NCI-H1048 (cell line): ENCODE measurements at places on chromosomes 6 and 20.

DNA sequence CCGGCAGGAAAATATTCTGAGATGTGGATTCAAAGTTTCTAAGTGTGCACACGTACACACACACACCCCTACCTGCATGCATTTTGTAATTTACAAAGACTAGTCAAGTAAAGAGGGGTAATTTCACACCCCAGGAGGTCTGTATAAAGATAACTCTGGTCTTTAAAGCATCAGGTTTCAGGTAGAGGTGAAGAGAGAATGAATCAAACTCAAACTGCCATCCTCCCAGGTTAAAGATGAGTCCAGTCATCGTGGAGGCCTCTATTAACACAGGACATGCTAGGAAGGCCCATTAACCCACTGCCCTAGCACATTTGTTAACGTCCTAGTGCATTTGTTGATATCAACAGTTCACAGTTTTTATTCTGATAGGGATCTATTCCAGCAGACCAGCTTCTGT is 3.5 kb upstream of the HLA-DRA start:
- DNase-seq: no peak

- DNase-seq: no peak
Observed at GRCh38 chr6:129368970-129369369, 341.0 kb downstream of the ARHGAP18 start.

DNA sequence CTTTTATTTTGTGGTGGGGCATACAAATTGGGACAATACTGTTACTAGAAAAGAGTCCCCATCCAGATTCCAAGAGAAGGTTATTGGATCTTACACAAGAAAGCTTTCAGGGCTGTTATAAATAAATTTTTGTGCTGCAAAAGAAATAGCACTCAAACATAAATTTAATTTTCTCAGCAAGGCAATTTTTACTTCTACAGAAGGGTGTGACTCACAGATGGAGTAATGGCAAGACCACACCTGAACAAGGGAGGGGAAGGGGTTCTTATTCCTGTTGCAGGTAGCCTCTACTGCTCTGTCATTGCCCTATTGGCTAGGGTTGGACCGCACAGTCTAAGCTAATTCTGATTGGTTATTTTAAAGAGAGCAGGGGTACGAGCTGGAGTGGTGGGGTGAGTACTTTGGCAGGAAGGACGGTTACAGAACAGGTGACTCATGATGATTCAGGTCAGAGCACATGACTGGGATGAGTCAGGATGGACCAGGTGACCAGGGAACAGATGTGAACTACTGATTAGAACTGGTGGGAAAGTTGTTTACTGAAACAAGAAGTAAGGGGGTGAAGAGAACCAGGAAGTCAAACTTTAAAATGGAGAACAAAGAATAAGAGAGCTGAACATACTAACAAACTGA is 41.1 kb downstream of the CNR1 start:
- no peak for DNase-seq

DNA sequence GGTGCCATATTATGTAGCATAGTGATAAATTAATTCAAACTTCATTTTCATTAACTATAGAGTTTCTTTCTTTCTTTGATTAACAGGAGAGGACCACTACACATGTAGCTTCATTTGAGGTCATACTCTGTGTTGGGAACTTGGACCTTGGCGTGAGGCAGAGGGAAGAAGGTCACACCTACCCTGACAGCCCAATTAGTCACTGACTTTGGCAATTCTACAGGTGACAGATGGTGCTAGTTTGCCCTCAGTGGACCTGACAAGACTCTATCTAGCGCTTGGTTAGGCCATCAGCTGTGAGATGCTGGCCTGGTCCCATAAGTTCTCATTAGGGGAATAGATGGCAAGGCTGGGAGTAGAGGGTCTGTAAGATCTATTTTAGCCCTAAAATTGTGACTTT is 14.2 kb downstream of the SLX4IP start:
- DNase-seq: no peak

GRCh38 chr20:63977739-63978276 is 1.6 kb downstream of the SAMD10 start:
- DNase-seq: no peak

DNA sequence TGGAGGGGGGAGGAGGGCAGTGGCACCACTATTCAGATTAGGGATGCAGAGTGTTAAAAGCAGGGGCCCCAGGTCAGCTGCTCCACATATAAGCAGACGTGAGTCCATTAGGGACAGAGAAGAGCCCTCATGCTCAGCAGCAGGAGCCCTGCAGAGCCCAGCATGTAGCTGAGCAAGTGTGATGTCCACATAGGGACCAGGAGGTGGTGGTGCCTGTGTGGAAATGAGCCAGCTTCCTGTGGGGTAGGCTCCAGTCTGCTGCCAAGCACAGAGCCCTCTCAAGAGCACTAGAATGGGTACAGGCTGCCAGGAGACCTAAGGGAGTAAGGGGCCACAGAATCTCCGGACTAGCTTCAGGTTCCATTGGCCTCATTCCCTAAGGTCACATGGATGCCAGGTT is 57.9 kb upstream of the MLN start:
- no peak for DNase-seq

DNA sequence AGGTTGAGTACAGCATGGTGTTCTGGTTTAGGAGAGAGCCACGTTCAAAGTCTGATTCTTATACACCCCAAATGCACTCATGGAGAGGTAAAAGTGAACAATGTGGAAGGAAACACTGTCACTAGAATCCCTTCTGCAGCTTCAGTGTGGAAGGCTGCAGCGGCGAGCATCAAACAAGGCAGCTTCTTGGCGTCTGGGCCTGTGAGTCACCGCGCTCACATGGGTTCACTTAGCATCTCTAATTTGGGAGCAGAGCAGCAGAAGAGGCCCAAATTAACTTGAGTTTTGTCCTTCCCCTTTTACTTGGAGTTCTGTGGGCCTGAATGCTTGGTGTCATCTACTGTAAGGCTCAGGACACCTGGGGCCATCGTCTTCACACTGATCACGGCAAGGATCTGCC is 10.9 kb upstream of the E2F1 start:
- DNase-seq: no peak

GRCh38 chr20:59485576-59486454 is 118.5 kb upstream of the PHACTR3 start:
- DNase-seq: peak; percentile 42

- DNase-seq: no peak
Observed at GRCh38 chr20:55561259-55561658, 444.1 kb downstream of the CBLN4 start.

GRCh38 chr6:90203672-90204071 is 93.0 kb downstream of the BACH2 start:
- DNase-seq: no peak

GRCh38 chr6:54273214-54273820 is 34.9 kb upstream of the TINAG start:
- no peak for DNase-seq

DNA sequence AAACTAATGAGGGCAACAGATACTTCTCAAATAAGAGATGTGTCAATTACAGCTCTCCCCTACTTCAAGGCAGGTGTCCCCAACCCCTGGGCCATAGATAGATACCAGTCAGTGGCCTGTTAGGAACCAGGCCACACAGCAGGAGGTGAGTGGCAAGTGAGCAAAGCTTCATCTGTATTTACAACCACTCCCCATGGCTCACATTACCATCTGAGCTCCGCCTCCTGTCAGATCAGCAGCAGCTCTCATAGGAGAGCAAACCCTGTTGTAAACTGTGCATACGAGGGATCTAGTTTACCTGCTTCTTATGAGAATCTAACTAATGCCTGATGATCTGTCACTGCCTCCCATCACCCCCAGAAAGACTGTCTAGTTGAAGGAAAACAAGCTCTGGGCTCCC is 422.1 kb downstream of the GJA1 start:
- DNase-seq: no peak

DNA sequence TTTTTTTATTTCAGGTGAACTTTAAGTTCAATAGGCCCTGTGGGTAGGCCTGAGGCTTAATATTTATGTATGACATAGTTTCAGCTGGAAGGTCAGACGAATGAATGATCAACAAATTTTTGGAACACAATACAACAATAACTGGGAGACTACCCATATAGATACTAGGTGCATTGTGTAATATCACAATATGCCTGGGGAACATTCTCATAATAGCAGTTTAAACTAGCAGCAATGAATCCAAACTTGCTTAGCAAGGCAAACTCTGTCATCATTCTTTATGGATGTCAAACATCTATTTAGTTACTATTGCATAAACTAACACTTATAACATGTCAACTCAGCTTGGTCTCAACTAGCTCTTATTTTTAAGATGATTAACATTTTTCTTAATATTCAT is 49.3 kb downstream of the ELOVL4 start:
- no peak for DNase-seq

GRCh38 chr6:77425216-77425615 is 38.1 kb downstream of the HTR1B start:
- no peak for DNase-seq

- no peak for DNase-seq
Observed at GRCh38 chr20:47141941-47142773, 214.3 kb downstream of the ZMYND8 start.
